ENCODE measurements at places on chromosomes 3 and 15. TPM values are rescaled to one million over a fixed set of nuclear protein-coding genes. Genes with fewer than 3 reads are reported as not detected.
A peak's percentile ranks its signal among the peaks of the same experiment; 100 is the strongest.

GRCh38 chr3:196498297-196498696 lies 5.3 kb downstream of the RNF168 start:
- no peak for DNase-seq

BTLA gene
- total RNA-seq: 0.21 TPM

DNA sequence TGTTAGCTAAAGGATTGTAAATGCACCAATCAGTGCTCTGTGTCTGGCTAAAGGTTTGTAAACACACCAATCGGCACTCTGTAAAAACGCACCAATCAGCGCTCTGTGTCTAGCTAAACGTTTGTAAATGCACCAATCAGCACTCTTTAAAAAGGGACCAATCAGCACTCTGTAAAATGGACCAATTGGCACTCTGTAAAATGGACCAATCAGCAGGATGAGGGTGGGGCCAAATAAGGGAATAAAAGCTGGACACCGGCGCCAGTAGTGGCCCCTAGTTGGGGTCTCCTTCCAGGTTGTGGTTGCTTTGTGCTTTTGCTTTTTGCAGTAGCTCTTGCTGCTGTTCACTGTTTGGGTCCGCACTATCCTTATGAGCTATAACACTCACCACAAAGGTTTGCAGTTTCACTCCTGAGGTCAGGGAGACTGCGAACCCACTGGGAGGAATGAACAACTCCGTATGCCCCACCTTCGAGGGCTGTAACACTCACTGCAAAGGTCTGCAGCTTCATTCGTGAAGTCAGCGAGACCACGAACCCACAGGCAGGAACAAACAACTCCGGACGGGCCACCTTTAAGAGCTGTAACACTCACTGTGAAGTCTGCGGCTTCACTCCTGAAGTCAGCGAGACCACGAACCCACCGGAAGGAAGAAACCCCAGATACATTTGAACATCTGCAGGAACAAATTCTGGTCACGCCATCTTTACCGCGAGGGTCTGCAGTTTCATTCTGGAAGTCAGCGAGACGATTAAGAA lies 1.1 kb upstream of the SUCLG2 start:
- peak; percentile 89 for DNase-seq

- DNase-seq: no peak
Observed at GRCh38 chr3:19248143-19248542, 99.8 kb downstream of the KCNH8 start.

SYNM gene
- total RNA-seq: 0.20 TPM

SV2B gene
- total RNA-seq: not detected

- DNase-seq: no peak
Observed at GRCh38 chr3:65342084-65342683, 654.4 kb upstream of the ADAMTS9 start.

PSMA4 gene
- 144 TPM for total RNA-seq

EIF2A gene
- 98.0 TPM for total RNA-seq

DNA sequence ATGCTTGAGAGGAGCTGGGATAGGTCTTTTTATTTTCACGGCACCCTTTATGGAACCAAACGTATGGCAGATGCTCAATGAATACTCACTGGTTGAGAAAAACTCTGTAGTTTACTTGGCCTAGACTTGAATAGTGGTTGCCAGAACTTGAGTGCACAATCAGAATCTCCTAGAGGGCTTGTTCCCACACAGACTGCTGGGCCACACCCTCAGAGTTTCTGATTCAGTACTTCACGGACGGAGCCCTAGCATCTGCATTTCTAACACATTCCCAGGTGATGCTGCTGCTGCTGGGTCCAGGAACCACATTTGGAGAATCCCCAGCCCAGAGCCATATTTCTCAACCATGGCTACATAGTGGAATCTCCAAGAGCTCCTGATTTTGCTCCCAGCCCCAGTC lies 24.6 kb downstream of the CA12 start:
- DNase-seq: no peak

DNA sequence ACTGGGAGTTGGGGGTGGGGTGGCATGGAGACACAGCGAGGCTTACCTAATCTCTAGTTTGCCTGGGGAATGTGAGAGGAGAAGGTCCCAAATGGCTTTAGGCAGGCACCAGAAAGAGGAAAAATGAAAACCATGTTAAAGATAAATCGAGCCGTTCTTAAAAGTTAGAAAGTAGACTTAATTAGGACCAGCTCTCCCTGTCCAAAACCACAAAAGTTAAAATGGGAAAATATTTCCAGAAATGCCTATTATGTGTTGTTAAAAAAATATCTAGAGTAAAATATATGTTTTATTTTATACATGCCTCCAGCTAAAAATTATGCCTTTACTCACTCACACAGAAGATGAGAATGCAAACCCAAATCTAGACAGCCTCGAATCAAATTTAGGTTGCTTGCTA lies 50.1 kb downstream of the LRTM1 start:
- DNase-seq: no peak

DNA sequence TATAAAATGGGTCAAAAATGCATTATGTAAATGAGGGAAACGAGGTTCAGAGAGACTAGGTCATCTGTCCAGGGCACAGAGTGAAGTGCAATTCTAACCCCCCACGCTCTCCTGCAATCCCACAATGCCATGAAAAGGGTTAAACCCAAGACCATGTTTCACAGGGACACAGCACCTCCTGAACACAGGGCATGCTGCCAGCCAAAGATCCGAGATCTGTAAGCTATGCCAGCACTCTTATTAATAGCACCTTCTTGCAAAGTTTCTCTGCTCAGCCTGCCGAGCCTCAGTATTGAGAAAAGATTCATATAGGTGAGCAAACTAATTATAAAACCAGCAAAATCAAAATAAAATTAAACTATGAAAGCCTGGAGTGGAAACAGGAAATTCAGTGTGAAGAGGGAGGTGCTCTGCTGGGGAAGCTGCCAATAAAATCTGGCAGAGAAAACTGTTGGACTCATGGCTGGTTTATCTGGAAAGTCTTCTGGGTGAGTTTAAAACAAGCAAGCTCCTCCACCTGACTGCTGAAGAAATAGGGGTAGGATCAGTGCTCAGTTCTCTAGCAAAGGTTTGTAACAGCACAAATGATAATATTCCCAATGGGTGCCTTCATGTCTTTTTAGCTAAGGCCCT lies 50.3 kb downstream of the LRIG1 start:
- no peak for DNase-seq

DNA sequence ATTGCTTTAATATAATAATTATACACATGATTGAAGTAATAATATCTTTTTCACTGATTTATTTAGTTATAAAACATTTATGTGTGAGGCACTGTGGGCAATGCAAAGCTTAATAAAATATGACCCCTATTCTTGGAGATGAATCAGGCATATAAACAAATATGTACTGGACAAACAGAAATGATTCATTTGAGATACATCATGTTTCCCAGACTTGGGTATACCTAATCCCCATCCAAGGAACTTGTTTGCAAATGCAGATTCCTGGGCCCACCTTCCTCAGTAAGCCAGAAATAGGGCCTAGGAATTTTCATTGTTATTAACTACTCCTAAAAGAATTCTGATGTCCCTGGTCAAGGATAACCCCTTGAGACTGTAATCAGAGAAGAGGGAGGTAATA lies 184.2 kb downstream of the CHL1 start:
- no peak for DNase-seq

CX3CR1 gene
- 5.8 TPM for total RNA-seq

FHIT gene
- total RNA-seq: 2.4 TPM

DNA sequence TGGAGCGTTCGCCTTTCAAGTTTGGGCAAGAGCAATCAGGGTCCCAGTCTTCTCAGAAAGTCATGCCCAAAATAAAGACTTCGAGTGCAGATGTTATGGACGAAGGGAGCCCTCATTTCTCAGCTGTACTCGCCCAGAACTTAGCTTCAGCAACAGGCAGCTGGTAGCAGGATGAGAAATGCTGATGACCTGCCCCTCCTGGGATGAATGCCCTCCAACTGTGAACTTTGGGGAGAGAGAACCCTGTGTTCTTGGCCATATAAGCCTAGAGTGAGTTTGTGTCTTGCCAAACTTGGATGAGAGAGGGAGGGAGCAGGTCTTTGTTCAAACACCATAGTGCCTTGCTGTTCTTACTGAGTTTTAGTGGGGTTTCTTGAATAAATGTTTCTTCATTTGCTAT lies 400.3 kb downstream of the LRTM1 start:
- DNase-seq: no peak

DNA sequence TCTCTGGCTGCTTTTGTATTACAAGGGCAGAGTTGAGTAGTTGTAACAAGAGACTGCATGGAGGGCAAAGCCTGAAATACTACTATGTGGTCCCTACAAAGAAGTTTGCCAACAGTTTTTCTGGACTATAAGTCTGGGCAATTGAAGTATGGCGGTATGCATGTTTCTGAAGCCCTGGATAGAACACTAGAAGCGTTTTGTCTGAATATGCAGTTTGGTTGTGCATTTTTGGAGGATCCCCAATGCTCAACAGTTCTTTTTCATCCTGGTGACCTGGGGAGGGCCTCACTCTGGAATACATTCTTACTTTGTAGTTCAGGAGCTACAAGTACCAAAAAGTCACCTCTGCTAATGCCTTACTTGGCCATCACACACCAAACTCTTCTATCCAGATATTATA lies 29.6 kb downstream of the SH3GL3 start:
- DNase-seq: no peak

DNA sequence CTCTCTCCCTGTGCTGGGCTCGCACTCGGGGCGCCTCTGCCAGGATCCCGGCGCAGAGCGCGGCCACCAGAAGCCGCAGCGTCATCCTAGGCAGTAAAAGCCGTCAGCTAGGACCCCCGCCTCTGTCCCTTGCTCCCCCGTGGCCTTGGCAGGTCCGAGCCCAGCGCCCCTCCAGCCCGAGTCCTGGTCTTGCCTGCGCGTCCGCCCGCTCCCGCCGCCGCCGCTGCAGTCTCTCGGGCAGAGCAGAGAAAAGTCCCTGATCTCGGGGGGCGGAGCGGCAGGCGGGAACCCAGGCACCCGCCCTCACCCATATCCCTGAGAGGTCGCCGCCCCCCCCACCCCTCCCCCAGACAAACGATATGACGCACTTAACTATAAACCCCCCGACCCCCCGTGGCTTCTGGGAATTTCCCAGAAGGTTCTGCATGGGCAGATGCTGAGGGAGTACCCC lies at the start of gene COL7A1:
Gene COL7A1, minus strand, starts transcription at position 255 of the 451 bp plus-strand sequence. Its CDS starts 170 bp downstream, at position 85.
- DNase-seq: no peak

- DNase-seq: no peak
Observed at GRCh38 chr3:187770224-187770623, 25.0 kb upstream of the BCL6 start.

NR1I2 gene
- not detected for total RNA-seq

GRCh38 chr15:98769867-98770266 lies 121.5 kb downstream of the IGF1R start:
- no peak for DNase-seq

GRCh38 chr3:157414861-157415260 lies 21.8 kb upstream of the PTX3 start:
- DNase-seq: no peak

GRCh38 chr3:195796795-195797194 lies 14.9 kb downstream of the MUC4 start:
- no peak for DNase-seq

GRCh38 chr15:29470794-29471193 lies 201.2 kb upstream of the NSMCE3 start:
- no peak for DNase-seq

SPSB4 gene
- not detected for total RNA-seq

DNA sequence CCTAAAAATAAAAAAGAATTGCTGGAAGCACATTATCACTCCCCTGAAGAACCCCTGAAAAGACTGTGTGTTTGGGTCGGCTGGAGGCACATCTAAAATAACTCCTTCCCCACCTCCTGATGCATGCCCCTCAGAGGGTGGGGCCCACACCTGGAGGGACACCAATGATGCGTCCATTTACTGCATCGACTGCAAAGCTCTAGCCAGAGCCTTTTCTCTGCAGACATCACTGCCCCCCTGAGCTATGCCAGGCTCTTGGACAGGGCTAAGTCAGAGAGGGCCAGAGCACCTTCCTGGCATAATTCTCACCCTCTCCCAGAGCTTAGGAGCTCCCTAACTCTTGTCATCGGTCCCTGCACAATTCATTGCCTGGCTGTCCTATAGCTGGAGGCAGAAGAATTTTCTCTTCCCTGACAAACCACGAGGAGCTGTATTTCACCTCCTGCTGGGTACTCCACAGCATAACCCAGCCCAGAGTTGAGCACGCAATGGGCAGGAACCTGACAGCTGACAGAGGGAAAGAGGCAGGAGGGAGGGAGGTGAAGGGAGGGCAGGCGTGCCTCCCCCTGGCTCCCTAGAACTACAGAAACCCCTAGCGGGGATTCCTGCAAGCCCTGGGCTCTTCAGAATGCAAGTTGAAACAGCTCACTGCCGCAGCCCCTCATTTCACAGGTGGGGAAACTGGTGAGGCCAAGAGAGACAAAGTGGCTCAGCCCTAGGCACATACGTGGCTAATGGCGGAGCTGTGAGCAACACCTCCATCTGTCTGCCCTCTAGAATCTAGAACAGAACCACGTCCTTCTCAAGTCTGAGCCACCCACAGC lies 46.6 kb downstream of the XXYLT1 start:
- no peak for DNase-seq

DNA sequence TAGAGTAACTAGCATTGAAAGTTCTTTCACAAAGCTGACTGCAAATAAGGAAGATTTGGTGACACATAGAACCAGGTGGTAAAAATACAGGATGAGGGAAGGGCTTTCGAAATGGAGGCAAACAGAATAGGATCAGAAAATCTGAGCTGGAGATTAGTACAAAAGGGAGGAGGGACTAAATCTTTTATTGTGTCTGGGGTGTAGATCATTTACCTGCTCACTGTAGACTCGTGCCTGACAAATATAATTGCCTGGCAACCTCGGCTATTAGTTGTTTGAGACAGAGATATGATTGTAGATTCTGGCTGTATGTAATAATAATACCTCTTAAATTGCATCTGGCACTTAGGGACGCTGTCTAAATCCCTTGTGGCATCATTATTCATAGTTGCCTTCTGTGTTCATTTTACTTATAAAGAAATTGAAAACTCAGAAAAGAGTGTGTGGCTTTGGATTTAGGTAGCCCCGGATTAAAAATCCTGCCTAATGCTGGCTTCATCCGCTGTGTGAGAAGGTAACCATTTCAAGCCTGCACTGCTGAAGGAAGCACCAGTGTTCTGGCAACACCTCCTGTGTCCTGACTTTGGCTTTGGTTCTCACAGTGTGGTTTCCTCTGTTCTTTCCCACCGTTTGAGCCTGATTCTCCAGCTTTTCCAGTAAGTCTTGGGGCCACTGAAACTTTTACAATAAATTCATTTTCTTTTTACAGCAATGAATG lies 25.0 kb upstream of the GPR160 start:
- DNase-seq: no peak

ARNT2 gene
- not detected for total RNA-seq

DNA sequence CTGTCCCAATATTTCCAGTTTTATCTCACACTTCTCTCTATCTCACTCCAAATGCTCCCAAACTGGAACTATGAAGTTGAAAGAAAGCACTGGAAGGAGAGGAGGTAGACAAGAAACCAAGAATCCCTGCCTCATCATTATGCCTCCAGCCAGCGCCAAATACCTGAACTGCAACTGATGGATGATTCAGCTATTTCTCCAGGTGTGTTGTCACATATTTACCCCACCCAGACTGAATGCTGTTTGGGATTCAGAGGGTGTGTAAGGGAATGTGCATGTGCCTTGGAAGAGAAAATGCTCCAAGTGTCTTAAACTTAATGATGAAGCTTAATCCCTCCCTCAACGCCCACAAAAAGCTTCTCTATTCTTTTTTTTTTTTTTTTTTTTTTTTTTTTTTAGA lies 269.5 kb upstream of the ATP11B start:
- no peak for DNase-seq

Measured in natural killer cell treated with Interleukin-12 subunit alpha and Interleukin-12 subunit beta and Interleukin-15 and Interleukin-18, amount 100 ng/mL, for 72 hours (primary cell).